Cardiac muscle cell (in vitro differentiated cells and primary cell): ENCODE measurements at places on chromosomes 4 and X. TPM values are rescaled to one million over a fixed set of nuclear protein-coding genes. Genes with fewer than 3 reads are reported as not detected.

GRCh38 chr4:92253986-92254671, 49.6 kb upstream of the GRID2 start:
- no peak for DNase-seq
- H3K4me1 ChIP-seq, result no peaks in the 10 kb centered on the region
- no peak overlapping the region for H3K27ac ChIP-seq
- no peaks in the 10 kb centered on the region for H3K36me3 ChIP-seq
- H3K27me3 ChIP-seq, result no peaks in the 10 kb centered on the region

DNA sequence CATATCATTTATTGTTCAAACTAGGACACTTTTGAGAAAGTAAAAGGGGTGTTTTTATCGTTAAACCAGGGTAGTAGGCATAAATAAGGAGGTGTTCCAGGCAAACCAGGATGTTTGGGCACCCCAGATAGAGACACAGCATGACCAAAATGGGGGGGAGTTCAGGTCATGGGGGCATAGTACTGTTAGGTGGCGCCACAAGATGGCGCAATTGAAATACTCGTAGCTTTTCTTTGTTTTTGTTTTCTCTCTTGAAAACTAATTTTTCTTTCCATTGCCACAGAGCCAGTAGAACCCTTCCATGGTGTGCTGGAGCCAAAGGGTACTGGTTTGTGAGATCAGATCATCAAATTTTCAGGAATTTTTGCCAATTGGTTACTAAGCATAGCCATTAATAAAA, 283.4 kb downstream of the BCOR start:
- H3K27me3 ChIP-seq, result no peaks in the 10 kb centered on the region
- H3K4me3 ChIP-seq, result no peak overlapping the region
- H3K36me3 ChIP-seq, result no peaks in the 10 kb centered on the region
- H3K4me1 ChIP-seq, result no peaks in the 10 kb centered on the region
- H3K27ac ChIP-seq, result no peak overlapping the region
- peak; percentile 40 for DNase-seq

DNA sequence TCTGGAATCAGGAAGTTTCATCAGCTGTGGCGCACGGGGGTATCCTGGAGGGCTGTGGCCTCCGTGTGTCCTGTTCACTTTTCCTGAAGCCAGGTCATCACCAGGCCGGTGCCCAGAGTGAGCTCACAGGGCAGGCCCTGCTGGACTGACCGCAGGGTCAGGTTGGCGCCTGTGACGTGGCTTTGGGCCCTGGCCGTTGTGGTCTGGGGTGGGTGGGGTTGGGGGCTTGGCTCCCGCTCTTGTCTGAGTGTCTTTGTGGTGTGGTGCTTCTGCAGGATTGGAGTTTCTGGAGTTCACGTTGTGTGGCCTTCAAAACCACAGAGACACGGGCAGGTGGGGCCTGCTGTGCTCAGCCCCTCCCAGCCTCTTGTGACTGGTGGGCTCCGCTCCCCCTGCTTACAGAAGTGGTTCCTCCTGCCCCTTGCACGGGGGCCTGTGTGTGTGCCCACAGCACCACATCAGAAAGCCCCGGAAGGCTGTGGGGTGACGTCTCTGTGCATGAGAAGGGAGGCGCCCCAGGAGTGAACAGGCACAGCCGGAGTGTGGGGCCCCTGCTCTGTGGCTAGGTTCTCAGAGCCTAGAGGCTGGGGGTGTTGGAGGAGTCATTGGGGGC, 9.5 kb downstream of the RGS12 start:
- H3K27ac ChIP-seq, result no peak overlapping the region
- H3K4me1 ChIP-seq, result peaks cover 52% of the 10 kb centered on the region

- H3K4me1 ChIP-seq, result no peaks in the 10 kb centered on the region
- H3K27me3 ChIP-seq, result no peaks in the 10 kb centered on the region
- H3K36me3 ChIP-seq, result no peaks in the 10 kb centered on the region
- H3K4me3 ChIP-seq, result no peak overlapping the region
Observed at GRCh38 chr4:61333490-61333889, 133.4 kb downstream of the ADGRL3 start.

Gene C4orf50
- total RNA-seq, result 0.14 and 0.15 TPM in 2 replicates

Gene IRS4
- 0.35 TPM in 1 of 2 replicates, not detected in the other for total RNA-seq

Gene XAGE1B
- total RNA-seq, result not detected in 2 replicates

Gene PLAC8
- not detected in 2 replicates for total RNA-seq
